ENCODE measurements at places on chromosomes 5 and 9. TPM values are rescaled to one million over a fixed set of nuclear protein-coding genes. Genes with fewer than 3 reads are reported as not detected.

DNA sequence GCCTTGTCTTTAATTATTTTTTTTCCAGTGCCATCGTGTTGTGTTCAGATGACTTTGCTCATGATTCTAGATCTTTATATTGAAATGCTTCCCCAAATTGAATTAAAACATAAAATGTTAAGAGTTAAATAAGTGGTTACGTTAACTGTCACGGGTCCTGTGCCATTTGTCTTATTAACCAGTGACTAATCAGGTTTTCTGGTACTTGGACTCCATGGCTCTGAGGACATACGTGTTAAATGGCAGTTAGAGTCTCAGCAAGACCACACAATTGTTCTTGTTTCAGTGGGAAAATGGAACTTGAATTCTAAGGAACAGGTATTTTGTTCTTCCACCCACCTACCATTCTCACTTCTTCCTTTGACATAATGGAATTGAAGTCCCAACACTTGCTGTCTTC is 32.8 kb downstream of the ENTREP1 start:
- DNase-seq, result no peak

GRCh38 chr9:98333703-98334582 is 78.5 kb upstream of the TBC1D2 start:
- DNase-seq, result no peak

DNA sequence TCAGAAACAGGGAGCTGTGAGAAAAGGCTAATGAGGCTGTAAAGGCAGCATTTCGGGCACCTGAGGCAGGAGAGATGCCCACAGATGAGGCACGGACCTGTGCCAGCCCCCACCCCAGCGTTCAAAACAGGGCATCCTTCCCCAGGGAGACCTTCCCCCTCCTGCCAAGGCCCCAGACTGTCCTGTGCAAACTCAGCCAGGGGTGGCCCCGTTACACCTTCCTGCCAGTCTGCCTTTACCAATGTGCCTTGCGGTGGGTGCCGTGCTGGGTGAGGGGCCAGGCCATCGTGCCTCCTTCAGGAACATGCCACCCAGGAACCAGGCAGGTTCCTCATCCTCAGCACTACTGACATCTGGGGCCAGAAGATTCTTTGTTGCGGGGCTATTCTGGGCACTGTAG is 53.9 kb downstream of the AK8 start:
- DNase-seq, result no peak

DNA sequence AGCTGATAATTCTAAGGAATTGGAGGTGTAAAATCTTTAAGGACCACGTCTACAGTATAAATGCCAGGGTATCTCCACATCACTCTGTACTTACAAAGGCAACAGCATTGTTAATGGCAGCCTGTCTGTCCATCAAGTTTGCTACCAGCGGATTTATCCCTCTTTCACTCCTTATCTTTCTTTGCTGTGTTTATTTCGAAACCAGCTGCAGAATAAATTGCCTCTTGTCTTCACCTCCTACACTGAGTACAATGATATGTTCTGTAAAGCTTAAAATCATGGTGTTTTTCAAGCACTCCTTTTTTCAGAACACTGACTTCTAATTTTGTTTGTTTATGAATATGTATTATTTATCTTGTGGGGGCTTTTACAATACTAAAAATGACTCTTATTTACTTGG is 1088.1 kb downstream of the NR2F1-AS1 start:
- DNase-seq, result no peak

GRCh38 chr5:93302711-93303110 is 278.3 kb downstream of the NR2F1-AS1 start:
- no peak for DNase-seq

DNA sequence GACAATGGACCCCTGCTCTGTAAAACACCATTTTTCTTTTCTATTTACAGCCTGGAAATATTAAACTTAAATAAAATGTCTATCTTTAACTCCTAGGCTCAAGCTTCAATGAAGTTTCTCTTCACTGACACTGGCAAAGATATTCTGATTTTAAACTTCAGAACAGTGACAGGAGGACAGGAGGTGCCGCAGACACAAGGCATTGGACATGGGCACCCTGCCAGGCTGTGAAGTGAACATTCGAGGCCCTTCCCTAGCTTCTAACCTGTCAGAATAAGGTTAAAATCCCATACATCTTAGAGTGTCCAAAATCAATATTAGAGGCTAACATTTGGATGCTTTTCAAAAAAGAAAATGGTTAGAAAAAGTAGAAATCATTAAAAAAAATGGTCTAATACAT is 9.2 kb downstream of the SEMA5A start:
- DNase-seq, result no peak

DNA sequence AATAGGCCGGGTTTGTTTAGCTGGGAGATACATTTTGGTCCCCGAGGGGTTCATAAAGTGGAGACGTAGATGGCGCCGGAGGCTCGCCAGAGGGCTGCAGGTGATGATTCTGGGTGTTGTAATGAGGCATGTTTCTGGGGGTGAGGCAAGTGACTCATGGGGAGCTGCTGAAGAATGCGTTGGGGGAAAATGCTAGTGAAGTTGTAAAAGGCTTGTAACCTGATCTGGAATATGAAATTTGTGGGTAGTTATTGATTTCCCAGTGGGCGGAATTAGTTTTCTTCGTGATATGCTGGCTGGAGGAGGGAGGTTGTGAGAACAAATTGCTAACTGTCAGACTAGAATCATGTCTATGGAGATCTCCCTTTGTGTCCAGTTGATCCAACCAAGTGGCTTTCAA is 158.3 kb downstream of the DOCK2 start:
- no peak for DNase-seq

DNA sequence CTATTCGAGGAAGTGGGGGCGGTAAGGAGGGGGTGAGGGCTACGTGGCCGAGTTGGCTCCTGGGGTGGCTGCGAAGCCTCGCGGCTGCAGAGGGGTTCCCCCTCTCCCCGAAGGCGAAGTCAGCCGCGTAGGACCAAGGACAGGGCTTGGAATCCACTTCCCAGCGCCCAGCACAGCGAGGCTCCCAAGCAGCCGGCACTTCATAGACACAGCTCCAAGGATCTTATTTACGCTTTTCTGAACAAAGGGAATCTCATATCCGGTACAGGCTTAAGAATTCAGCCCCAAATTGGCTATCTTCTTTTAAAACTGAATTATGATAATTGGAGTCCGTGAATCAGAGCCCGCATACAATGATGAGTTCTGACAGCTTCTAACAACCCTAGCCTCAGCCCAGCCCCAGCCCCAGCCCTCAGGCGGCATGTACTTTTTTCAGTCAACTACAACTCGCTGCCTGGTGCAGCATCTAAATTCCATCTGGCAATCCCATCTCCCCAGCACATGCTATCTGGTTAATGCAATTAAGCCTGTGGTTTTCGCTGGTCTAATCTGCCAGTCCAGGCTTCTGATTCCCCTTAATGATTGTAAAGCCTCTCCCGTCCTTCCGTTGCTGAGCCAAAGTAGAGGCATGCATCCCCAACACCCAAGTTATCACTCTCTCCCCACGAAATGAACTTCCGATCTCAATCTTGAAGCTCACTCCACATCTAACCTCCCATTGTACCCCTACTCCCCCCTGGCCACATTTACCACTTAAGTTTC is 1.0 kb downstream of the ELAVL2 start:
- no peak for DNase-seq

- DNase-seq, result no peak
Measured at GRCh38 chr5:67747096-67747495, 468.5 kb upstream of the PIK3R1 start.

GRCh38 chr5:134246771-134247427 is 21.0 kb upstream of the PPP2CA start:
- no peak for DNase-seq

GRCh38 chr5:127086589-127086988 is 13.3 kb upstream of the C5orf63 start:
- no peak for DNase-seq

DNA sequence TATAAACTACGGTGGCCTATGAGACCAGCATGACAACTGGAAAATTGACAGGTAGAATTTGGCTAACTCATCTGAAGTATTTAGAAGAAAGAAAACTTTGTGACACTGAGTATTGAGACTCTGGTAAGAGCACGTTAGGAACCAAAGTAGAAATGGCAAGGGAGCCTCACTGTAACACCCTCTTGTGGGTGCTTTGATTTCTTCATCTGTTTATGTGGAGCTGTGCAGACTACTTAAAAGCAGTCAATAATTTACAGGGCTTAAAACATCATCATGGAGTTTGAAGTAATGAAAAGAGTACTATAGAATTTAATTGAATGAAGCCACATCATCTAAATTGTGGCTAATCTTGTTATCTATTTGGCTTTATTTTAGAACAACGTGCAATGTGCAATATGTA is 414.2 kb downstream of the CCDC171 start:
- DNase-seq, result no peak

- no peak for DNase-seq
Measured at GRCh38 chr5:173480896-173481295, 135.6 kb downstream of the BOD1 start.

- no peak for DNase-seq
Measured at GRCh38 chr5:178423901-178424809, 166.0 kb downstream of the COL23A1 start.

DNA sequence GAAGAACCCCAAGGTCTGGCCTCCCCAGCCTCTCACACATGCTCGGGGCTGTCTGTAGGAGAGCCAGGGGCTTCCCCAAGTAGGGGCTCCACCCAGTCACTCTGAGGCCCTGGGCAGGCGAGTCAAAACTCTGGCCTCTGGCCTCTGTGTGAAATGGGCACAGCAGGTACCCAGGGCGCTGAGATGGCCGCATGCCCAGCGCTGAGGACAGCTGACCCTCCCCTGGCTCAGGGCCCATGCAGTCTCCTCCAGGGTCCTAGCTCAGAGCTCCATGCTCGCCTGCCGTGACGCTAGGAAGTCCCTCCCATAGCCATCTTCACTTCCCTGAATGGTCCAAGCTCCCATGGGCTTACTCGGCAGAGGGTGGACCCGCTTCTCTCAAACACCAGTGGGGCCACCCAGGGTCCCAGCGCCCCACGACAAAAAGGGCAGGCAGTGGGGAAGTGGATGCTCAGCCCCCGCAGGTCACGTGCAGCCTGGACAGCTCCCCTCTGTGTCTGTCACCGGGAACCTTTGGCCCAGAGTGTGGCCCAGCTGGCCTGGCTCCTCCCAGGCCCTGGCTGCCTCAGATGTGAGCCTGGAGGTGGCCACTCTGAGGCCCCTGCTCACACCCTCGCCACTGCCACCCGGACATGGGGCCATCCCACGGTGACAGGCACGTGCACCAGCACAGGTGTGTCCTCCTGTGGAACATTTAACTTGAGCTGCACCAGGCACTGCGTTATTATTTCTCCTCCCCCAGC is 12.2 kb upstream of the VAV2 start:
- DNase-seq, result no peak

MLANA gene
- 0.99 TPM for polyA plus RNA-seq

ZNG1F gene
- polyA plus RNA-seq, result 18.9 TPM

LHX2 gene
- 0.16 TPM for polyA plus RNA-seq

FRMPD1 gene
- polyA plus RNA-seq, result 1.3 TPM

ADAMTSL1 gene
- 93.0 TPM for polyA plus RNA-seq

TMEM267 gene
- 19.8 TPM for polyA plus RNA-seq

BHMT2 gene
- 5.2 TPM for polyA plus RNA-seq

SPATA31C1 gene
- polyA plus RNA-seq, result 0.63 TPM

ACTBL2 gene
- not detected for polyA plus RNA-seq

IGFBPL1 gene
- polyA plus RNA-seq, result 1.7 TPM

CHSY3 gene
- 4.6 TPM for polyA plus RNA-seq

SEC61B gene
- 154 TPM for polyA plus RNA-seq
